ENCODE measurements at places on chromosomes 1 and 21.

- no peak for DNase-seq
These were observed 2.8 kb upstream of the NGF start for GRCh38 chr1:115340879-115341278.

DNA sequence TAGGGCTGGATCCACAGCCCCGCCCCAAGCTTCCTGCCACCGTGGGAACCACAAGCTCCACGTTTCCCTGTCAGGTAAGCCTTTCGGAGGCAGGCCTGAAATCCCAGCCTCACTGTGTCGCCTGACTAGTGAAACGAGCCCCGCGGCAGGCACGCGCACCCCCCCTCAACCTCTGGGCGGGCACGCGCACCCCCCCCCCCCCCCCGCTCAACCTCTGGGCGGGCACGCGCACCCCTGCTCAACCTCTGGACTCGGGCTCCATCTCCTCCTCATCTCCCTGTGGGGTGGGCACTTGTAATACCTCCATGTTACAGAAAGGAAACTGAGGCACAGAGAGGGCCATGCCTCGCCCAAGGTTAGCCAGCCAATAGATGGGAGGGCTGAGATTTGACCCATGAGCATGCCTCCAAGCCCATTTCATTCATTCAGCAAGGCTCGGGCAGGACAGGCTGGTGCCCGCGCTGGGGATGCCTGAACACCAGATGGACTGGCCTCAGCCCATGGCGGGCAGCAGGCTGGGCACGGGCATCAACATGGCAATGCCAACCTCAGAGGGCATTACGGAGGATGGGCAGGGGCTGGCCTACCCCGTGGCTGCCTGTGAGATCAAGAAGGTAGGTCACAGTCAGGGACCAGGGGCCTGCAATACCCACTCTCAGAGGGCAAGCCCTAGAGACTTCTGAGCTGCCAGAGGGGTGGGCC is 4.7 kb downstream of the CFAP410 start:
- DNase-seq: no peak

GRCh38 chr1:27216466-27216865 is 18.0 kb upstream of the WDTC1 start:
- DNase-seq: no peak

DNA sequence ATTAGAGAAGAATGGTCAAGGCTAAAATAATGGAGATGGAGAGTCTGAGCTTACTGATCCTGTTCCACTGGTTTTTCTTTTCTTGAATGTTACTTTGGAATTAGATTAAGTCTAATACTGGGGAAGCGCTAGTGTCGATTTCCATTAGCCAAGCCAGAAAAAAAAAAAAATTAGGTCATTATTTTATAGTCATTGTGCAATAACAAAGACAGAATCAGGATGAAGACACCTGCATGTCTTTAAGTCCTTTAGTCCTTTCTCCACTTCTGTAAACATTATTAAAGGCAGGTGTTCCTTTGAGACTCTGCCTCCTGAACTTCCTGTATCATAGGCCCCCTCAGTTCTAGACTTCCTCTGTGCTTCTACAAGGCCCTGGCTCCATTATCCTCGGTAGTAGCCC is 42.8 kb downstream of the MYSM1 start:
- no peak for DNase-seq

- DNase-seq: peak; percentile 65
These were observed at the start of gene RNASEL for GRCh38 chr1:182588500-182589396. RNASEL (minus strand) TSS chr1:182589256; CDS start chr1:182586806, 2,450 bp downstream.

- no peak for DNase-seq
These were observed 35.9 kb upstream of the RD3 start for GRCh38 chr1:211527888-211528287.

DNA sequence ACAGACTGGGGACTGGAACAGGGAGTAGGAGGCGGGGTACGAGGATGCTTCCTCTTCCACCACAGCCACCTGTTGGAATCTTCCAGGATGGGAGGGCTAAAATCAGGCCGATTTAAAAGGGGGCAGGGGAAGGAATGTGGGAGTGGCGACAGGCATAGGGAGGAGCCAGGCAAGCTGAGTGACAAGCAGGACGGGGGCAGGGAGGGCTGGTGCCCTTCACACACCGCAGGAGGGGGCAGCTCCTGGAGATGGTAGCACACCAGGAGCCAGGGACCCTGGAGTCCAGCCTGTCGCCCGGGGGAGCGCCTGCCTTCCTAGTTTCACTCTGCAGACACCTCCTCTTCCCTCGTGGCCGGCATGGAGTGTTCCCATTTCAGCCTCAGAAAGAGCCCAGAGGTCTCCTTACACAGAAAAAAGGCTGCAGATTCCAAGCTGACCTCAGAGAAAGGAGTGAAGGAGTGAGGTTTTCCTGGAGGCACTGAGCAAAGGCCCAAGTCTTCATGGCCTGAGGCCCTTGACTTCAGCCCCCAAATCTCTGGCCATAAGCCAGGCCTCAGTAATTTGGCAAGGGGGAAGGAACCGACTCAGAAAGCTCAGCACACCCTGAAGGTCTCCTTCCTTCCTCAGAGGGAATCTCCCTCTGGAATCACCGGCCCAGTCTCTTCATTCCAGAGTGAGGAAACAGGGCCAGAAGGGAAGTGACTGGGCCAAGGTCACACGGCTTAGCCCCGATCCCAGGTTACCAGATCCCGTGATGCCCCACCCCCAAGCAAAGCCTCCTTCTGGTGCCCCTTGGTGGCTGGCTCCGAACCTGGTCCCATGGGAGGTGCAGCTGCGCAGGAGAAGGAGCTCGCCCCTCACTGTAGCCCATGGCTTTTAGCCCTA is 8.1 kb downstream of the BLACAT1 start:
- no peak for DNase-seq

DNA sequence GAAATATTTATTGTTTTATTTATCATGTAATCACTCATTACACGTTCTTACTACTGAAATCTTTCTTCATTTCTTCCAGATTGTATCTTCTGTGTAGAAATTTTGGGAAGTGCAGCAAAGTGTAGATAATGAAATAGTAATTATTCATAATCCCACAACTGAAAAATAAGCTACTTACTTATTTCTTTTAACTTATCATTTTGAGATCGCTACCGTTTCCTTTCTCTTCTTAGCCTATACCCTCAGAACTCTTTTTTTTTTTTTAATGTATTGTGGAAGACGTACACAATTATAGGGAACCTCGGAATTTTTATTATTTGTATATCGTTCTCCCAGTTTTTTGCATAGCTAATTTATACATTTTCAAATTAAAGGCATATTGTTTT is 518 bp upstream of the FH start:
- no peak for DNase-seq

DNA sequence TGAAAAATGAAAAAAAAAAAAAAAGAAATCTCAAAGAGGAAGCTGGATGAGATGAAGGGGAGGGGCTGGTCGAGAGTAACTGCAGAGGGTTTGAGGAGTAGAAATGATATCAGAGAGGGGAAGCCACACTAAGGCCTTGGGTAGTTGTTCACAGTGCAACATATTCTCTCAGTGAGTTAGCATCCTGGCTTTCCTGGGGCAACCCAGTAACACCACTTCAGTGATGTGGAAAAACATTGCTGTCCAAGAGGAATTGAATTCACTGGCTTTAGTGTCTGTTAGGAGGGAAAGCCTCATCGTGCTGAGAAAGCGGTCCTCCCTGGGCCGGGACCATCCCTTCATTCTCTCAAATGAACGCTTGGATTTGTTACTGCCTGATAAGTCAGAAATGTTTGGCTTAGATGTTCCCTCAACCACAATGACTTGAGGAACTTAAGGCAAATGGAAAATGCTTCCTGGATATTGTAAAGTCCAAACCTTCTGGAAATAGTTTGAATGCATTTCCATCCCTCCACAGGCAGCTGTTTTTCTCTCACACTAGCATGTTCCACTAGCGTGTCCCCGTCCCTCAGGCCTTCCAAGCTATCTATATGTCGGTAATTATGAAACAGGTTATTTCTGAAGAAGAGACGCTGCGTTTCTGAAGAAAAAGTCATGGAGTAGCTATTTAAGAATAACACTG is 12.2 kb downstream of the TGFB2 start:
- DNase-seq: peak; percentile 36

- DNase-seq: no peak
These were observed 6.4 kb downstream of the NOS1AP start for GRCh38 chr1:162075862-162076261.

GRCh38 chr1:21872445-21873079 is 60.5 kb downstream of the LDLRAD2 start:
- DNase-seq: no peak

- DNase-seq: no peak
These were observed 16.2 kb downstream of the OR2L13 start for GRCh38 chr1:248111157-248111556.

- no peak for DNase-seq
These were observed 31.3 kb downstream of the OLFML3 start for GRCh38 chr1:114010433-114011184.

DNA sequence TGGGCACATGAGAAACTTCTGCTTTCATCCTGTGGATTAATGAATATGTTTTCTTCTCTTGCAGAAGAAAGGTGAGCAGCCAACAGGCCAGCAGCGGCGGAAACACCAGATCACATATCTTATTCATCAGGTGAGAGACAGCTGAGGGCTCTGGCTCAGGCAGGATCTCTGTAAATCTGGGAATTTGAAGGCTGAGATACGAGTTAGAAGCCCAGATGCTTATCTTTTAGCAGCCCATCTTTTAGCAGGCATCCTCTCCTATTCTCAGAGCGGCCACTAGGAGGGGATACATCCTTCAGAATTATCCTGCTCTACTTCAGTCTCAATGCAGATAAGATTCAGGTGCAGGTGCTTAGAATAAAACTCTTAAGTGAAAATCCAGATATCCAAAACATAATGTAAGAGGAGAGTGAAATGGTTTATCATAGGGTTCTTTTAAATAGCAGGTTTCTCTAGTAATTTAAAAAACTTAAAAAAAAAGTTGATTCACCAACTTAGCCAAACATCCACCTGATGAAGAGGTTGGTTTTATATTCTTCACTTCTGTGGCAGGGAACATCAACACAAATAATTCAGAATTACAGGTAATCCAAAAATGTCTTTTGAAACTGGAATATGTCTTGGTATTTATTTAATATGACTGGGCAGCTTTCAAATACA is 19.3 kb downstream of the SH2D2A start:
- DNase-seq: peak; percentile 27

DNA sequence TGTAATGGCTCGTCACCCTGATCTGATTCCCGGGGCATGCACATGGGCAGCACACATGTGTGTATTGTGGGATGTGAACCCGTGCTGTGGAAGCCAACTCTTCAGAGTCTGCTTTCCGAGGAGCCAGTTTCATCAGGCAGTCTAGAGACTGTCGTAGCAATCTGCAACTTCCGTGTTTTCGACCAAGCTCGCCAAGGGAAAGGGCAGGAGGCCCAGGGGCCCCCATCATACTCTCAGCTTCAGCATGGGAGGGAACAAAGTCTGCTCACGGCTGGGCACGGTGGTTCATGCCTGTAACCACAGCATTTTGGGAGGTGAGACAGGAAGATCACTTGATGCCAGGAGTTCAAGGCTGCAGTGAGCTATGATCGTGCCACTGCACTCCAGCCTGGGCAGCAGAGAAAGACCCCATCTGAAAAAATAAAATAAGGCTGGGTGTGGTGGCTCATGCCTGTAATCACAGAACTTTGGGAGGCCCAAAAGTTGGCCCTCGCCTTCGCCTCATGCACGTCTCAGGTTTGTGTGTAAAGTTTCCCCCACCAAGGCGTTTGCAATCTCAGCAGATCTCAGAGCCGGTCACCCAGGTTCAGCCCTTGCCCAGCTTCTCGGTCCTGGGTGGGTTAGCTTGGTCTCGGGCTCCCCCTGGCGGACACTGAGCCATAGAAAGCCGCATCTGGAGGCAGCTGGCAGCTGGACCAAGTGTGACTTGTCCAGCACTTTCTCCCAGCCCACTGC is 48.5 kb upstream of the SLC25A33 start:
- peak; percentile 62 for DNase-seq

GRCh38 chr21:20944139-20944538 is 54.1 kb upstream of the NCAM2 start:
- DNase-seq: no peak

GRCh38 chr1:229087339-229087738 is 183.6 kb upstream of the RAB4A start:
- no peak for DNase-seq

DNA sequence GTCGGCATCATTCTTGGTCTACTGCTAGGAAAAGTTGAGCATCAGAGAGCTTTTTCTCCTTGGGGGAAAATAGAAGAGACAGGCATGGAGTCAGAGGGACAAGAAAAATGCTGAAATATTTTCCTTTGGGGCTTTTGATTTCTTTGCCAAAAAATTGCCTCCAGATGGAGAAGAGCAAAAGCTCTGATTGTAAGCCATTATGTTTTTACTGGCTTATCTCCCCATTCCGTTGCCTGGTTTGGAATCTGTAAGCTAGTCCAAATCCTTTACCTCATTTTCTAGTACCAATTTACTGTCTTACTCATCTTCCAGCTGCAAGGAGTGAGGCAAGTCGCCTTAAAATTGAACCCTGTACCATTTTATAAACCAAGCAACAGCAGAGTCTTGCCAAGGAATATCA is 23.3 kb upstream of the NBL1 start:
- no peak for DNase-seq

- DNase-seq: no peak
These were observed 47.2 kb downstream of the C1orf21 start for GRCh38 chr1:184433956-184434502.

GRCh38 chr1:174191349-174191862 is 32.1 kb downstream of the RABGAP1L start:
- no peak for DNase-seq

DNA sequence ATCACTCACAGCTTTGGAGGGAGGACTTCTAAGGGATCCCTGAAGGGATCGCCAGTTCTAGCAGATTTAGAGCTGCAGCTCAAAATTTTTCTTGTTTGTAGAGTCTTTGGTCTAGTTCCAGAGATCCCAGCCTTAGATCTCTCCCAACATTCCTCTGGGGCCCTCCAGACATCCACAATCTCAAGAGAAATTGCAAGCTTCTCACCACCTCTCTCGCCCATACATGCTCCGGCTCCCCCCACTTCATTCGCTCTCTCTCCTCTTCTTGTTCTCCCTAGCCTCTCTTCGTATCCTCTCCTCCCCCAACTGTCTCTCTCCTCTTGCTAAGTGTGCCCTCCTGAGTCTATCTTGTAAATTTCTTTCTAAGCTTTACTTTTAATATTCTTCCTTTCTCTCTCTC is 15.1 kb upstream of the TUT4 start:
- DNase-seq: no peak

DNA sequence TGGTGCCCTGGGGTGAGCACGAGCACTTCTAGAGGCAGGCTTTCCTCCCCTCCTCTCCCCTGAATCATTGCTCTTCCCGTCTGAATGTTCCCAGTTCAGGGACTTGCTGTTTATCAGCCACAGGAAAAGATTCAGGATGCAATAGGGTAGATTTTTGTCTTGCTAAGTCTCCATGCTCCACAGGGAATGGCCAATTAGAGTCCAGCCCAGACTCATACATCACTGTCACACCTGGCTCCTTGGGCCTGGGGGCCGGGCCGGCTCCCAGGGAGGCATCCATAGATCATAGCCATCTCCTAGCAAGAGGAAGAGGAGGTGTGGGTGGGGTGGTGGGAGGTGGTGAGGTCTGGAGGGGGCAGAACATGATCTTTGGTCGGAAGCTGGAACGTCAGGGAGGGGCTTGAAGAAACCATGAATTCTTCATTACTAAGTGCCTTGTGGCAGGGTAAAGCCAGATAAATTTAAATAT is 83.4 kb downstream of the LRRN2 start:
- DNase-seq: no peak

- no peak for DNase-seq
These were observed 182.9 kb upstream of the CSF3R start for GRCh38 chr1:36665478-36666080.

GRCh38 chr1:198275597-198275996 is 118.8 kb downstream of the NEK7 start:
- no peak for DNase-seq

GRCh38 chr1:109443476-109443875 is 17.2 kb upstream of the PSMA5 start:
- DNase-seq: no peak

All from AML-193 (cell line).